Left colon (tissue), 2 donors: ENCODE measurements at places on chromosomes 3 and 15. TPM values are rescaled to one million over a fixed set of nuclear protein-coding genes. Genes with fewer than 3 reads are reported as not detected.

DNA sequence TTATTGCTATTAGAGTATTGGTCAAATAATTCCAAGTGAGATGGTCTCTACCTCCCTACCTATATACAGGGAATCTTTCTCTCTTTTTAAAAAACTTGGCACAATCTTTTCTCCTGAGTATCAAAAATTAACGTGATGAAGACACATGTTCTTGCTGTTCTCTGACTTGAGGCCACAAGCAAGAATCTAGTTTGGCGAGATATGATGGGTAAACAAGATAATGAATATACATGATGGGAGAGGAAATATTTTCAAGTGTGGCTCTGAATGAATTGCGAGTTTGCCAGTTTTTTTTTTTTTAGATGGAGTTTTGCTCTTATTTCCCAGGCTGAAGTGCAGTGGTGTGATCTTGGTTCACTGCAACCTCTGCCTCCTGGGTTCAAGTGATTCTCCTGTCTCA lies 11.6 kb downstream of the NR1D2 start:
- no peak for DNase-seq

Gene PRSS50
- total RNA-seq, result not detected

- DNase-seq, result no peak
Measured at GRCh38 chr3:71486831-71487230, 96.7 kb downstream of the FOXP1 start.

DNA sequence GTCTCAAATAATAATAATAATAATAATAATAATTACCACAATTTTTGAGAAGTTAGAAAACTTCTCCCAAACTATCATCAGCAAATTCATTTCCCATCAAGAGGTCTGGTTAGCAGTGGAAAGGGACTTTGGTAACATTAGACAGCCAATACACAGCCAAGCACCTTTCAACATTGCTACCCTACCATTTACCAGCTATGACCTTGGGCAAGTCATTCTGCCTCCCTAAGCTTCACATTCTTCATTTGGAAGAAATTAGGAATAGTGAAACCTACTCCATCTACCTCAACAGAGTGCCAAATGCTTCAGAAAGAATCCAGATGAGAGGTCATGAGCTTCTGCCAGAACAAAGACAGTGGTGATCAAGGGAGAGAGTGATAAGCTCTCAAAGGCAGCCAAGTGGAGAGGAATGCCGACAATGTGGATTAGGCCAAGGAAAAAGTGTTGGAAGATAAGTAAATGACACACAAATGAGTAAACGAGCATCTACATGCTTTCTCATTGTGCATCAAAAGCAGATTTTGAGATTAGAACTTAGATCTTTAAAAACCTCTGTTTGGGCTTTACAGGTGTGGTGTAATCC lies 42.9 kb upstream of the LPP start:
- DNase-seq, result no peak

GRCh38 chr3:115709093-115709492 lies 85.8 kb downstream of the GAP43 start:
- DNase-seq, result no peak

GRCh38 chr15:63070681-63071129 lies 28.2 kb downstream of the TPM1 start:
- no peak for DNase-seq
